ENCODE measurements at places on chromosomes 13 and 19.

GRCh38 chr13:109933476-109933875, 147.1 kb upstream of the IRS2 start:
- DNase-seq, result no peak

DNA sequence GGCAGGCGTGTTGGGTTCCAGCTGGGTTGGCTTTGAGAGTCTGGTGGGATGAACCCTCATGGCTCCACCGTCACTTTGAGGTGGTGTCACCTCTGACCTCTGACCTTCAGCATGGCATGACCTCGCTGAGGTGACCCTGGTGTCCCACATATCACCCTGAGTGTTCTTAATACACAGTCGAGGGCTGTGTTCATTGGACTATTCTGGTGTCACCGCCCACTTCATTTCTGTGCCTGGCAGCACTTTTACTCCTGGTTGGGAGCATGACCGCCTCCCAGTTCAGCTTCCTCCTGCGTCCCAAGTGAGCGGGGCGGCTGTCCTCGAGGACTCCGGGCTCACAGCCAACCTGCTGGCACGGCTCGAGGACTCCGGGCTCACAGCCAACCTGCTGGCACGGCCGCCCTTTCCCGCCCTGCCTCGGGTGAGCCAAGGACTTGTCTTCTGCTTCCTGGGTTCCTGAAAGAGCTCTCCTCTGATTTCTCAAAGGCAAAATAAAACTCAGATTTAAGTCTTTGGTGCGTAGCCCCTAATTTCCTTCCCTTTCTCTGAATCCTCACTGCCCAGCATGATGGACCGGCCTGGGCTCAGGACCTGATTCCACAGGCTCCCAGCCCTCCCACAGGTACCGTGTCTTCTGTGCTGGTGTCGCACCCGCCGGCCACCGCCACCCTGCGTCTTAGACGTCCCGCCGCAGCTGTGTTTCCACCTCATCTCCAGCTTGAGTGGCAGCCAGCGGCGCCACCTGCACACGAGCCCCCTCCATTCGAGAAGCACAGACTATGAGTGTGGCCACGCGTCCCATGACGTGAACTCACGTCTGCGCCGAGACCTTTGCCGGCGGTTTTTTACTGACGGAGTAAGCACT, 10.4 kb downstream of the ATP4B start:
- DNase-seq, result peak; percentile 21

DNA sequence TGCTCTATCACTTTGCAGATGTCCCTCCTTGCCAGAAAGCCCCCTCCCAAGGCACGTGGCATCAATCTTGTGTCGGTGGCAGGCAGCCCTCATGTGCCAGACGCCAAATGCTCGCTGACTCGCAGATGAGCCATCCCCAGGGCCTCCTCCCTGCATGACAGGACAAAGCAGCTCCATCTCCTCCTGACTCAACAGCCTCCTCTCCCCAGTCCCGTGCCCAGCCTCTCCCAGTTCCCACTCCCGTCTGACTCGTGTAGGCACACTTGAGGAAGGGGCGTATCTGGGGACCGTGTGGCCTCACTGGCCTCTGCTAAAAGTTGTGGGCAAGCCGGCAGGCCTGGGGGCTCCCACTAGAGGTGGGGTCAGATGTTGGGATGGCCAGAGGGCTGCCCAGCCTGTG, 133.6 kb downstream of the STK24 start:
- peak; percentile 77 for DNase-seq

DNA sequence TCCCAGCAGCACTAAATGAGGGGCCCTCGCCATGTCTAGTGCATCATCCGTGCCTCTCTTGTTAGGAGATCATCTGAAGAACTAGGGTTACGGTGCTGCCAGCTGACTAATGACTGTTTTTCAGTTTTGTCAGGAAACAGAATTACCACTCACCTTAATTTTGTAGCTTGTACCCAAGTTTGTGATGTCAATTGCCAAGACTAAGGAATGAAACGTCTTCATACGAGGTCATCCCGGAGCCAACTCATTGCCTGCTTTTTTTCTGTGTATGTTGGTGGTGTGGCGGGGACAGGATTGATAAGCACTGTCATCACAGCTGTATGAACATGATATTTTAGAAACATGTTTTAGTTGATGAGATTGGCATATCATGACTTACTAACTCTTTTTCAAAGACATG, 100.6 kb downstream of the TNFRSF19 start:
- no peak for DNase-seq

DNA sequence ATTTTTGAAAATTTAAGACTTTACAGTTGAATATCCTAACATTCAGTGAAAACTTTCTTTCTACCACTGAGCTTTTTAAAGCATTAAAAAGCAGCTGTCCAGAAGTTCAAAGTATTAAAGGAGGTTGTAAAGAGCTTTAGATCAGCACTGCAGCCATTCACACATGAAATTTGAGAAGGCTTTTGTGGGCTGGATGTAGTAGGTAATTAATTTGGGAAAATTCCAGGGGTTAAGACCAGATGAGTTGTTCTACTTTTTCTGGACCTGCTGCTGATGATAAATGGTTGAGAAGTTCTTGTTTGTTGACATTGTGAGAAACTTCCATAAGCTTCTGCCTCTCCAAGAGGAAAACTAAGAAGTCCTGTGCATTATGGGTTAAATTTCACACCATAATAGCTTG, 1779.6 kb upstream of the PRR20A start:
- no peak for DNase-seq
